ENCODE measurements at places on chromosomes 2 and 18.

DNA sequence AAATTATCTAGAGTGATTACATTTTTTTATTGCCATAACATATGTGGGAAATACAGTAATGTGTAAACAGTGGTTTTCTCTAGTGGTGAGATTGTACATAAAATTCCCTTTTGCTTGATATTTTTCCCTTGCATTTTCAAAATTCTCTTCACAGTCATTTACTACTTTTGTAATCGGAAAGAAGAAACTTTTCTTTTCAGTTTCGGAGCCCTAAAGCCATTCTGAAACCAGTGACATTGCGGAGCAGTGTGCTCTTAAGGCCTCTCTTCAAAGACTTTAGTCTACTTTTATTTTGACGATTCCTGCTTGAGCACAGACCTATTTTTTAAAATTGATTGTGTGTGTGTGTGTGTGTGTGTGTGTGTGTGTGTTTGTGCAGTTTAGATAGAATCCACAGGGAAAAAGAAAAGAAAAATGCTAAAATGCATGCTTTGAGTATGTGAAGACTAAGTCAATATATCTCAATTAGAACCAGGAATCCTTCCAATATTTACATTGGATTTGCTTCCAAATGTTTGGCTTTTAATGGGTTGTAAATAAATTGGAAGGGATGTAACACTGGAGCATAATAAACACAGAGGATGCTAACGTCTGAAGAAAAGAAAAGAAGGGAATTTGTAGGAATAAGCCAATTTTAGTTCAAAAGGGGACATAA, 357.4 kb downstream of the RND3 start:
- DNase-seq: peak; percentile 31

- DNase-seq: peak; percentile 81
Measured at GRCh38 chr2:216740557-216741222, 45.3 kb upstream of the IGFBP5 start.

DNA sequence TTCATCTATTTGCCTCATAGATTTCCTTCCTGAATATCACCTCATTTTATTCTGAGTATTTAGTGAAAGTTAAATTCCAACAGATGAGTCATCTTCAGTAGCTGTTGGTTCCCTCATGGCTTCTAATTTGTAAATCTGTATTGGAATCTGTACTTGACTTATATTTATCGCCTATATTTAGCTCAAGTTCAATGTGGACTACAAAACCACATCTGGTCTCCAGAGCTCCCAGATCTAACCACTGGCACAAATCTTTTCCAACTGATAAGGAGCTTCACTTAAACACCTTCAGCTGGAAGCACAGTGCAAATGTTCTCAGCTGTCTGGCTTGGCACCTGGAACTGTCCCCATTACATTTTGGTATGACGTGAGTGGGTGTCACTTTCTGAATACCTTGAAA, 82.8 kb upstream of the DSEL start:
- DNase-seq: no peak

- no peak for DNase-seq
Measured at GRCh38 chr2:215272918-215273317, 38.9 kb upstream of the ATIC start.

DNA sequence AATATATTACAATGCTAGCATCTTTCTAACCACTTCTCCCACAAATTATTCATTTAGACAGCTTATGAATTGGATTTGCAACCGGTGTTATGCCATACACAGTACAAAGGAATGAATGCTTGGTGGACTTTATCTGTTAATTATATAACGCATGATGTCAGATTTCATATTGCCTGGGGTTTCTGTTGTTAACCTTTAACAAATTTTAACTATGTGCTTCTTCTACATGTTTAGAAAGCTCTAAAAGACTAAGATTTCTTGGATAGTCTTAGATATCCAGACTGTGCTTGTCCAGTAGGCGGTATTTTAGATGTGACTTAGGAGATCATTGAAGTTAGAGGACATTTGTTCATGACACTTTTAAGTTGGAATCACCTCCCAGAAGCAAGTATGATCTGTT, 976.3 kb downstream of the TMEM182 start:
- no peak for DNase-seq

- no peak for DNase-seq
Measured at GRCh38 chr2:26964446-26965130, 5.8 kb upstream of the MAPRE3 start.

DNA sequence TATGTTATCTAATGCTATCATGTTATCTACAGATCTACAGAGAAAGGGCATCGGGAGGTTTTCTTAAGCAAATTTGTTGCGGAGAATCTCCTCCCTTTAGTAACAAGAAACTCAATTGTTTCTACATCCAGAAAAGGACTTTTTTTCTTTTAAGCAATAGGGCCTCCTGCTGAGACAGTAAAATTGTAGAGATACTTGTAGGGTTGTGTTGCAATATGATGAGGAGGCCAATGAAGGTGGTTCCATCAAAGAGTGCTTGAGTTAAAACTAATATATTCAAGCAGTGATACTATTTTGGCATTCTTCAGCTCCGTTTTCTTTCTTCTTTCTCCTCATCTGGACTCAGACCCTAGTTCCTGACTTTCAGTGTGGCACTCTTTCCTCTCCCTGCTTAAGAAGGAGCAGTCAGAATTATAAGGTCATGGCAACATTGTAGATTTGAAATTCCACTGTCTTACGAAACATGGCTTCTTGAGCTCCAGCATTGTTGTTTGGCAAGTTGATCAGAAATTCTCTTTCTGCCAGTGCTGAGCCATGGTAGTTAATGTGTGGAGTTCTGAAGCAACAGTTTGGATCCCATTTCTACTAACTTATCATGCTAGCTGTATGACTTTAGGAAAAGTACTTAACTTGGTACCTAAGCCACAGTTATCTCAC, 202.0 kb upstream of the SLC14A2 start:
- DNase-seq: no peak

DNA sequence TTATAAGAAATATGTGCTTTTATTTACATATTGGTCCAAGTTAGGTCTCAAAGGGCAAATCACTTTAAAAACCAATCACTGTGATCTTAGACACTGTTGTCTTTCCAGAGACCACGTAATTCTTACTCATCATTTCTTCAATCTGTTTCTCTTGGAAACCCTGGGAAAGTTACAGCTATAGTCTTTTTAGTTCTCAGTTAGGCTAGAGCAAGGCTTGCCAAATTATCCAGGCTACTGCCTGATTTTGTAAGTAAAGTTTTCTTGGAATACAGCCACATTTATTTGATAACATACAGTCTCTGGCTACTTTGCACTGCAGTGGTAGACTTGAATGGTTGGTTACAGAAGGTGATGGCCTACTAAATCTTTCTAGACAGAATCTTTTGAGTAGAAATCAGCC, 106.0 kb downstream of the KIAA1328 start:
- no peak for DNase-seq

DNA sequence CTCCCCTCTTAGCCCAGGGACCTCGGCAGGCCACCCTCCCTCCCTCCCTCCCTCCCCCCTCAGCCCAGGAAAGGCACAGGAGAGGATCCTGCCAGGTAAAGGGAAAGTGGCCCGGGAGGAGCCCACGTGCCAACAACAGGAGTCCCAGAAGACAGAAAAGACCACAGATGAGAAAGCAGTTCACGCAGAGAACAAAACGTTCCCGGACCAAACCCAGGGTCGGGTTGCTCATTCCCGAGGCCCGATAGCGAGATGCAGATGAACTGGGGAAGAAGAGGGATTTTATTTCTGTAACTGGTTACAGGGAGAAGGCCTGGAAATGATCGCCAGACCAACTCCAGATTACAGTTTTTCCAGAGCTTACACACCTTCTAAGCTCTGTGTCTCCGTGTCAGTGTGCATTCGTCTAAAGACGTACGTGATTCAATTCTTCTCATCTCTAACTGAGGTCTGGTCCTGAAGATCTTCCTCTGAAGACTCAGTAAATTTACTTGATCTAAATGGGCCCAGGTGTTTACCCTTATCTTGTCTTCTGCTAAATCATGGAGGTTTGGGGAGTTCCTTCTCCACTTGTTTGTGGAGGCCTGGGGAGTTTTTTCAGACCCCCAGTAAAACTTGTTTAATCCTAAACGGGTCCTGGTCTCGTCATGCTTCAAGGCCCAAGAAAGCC, 807 bp upstream of the NEU4 start:
- DNase-seq: no peak

- DNase-seq: no peak
Measured at GRCh38 chr2:19536136-19536535, 177.7 kb upstream of the OSR1 start.

DNA sequence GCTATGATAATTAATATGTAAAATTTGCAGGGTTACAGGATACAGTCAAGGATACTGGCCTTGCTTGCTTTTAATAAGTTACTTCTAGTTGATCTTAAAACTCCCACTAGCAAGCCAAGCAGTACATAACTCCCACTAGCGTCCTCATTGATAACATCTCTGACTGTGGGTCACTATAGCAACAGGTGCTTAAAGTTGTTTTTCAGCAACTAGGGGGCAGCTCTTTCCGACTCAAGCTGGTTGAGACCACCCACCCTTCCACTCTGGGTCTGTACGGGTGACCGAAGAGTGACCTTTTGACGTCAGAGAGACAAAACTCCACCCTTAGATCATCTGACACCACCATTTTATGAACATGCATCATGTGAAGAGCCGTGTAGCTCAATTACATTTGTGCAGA, 208.6 kb downstream of the MYO1B start:
- no peak for DNase-seq

DNA sequence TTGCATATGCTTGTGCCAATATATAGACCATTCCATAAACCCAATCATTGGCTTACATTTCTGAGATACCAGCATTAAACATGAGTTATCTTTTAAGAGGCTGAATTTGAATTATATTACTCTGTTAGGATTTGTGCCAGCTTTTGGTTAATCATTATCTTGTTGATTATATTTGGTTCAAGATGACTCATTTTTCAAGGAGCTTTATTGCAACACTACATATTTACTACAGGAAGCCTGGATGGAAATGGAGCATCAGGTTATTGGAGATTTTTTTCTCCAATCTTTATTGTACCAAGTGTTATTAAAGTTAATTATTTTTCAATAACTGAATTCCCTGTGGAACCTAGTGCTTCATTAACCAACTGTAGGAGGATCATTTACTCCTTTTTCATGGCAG, 26.4 kb downstream of the EML4 start:
- no peak for DNase-seq

DNA sequence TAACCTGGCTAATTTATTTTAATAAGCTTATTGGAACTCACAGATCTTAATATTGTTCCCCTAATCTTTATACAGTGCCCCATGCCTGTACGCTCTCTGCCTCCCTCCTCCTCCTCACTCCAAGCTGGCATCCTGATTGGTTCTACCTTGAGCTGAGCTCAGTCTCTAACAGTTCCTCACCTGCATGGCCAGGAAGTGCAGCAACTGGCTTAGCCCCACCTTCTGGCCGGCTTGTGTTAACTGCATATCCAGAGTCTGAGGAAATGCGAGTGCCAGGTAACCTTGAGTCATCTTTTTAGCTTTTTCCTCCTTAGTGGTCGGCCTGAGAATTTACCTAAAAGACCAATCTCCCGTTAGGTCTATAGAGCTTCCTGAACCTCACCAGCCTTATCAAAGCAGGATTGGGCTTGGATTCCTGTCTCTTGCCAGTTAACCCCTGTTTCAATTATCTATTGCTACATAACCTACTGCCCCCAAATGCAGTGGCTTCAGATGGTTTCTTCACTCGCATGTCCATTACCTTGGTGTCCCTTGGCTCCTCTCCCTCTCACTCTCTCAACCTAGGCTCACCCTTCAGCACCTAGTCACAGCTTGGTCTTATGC, 89.5 kb upstream of the STK39 start:
- DNase-seq: peak; percentile 68

GRCh38 chr2:146624430-146625160, 1220.2 kb upstream of the ACVR2A start:
- DNase-seq: peak; percentile 5

DNA sequence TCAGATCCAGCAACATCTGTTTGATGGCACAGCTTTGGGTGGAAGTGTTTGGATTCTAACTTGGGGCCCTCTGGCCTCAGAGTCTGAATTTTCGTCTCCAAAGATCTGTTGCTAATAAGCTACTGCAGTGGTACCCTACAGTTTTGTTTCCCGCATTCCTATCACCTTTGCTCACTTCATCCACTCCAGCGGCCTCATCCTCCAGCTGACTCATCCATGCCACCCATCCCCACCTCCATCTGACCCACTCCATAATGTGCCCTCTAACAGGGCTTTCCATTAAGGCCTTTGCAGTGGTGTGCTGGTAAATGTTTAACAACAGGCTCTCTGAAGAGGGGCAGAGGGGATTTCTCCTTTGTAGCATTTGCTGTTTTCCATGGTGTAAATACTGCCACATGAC, 225.5 kb downstream of the TGIF1 start:
- no peak for DNase-seq

DNA sequence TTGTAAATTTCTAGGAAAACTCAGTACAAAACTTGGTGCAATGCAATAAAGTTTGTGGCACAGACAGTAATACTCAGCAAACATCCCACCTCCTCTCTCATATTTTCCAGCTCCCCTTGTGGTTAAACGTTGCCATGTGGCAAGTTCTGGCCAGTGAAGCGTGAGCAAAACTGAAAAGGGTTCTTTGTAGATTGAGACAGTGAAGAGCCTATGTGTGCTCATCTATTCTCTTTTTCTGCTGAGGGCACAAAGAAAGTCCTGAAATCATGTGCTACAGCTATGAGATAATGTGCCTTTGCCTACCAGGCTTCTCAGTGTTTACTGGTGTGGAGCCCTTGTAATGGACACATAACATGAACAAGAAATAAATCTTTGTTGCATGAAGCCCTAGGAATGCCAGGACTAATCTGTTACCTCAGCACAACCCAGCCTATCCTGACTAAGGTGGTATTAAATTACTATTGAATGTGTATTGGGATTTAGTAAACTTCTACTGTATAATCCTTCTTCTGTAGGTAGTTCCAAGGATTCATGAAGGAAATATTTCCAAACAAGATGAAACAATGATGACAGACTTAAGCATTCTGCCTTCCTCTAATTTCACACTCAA, 13.0 kb upstream of the TYMS start:
- DNase-seq: no peak

GRCh38 chr18:62814132-62814759, 98.9 kb downstream of the PHLPP1 start:
- DNase-seq: no peak

DNA sequence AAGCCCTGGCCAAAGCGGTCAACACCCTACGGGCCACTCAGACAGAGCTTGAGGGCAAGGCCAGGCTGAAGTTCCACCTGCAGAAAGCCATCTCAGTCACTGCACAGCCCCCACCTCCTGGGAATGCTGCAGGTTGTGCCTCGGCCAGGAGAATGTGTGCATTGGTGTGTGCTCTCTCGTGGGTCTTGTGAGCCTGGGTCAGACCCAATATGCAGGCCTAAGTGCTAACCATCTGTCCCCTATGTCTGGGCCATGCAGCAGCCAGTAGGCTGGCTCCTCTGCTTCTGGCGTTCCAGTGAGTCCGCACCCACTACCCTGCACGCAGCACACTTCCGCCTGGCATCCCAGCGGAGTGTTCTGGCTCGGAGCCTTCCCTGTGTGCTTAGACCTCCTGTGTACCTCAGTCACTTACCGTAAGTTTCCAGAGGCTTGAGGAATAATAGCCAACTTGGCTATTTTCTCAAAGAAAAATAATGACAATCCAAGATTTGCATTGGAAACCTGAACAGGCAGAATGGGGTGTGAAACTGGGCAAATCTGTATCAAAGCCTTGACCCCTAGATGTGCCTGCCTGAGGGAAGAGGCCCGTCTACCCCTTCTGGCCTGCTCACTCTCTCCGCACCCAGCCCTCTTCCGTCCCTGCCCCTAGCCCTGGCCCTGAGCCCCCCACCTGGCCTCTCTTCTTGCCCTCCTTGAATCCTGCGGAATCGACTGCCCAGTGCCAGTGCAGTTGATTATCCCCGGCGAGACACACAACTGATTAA, 7.2 kb downstream of the SIX3 start:
- no peak for DNase-seq

Measured in NCI-H146 (cell line).